ENCODE measurements at places on chromosomes 2 and 18. TPM values are rescaled to one million over a fixed set of nuclear protein-coding genes. Genes with fewer than 3 reads are reported as not detected.

Gene FOSL2
- polyA plus RNA-seq: 17.3 TPM

Gene KCNG2
- 0.46 TPM for polyA plus RNA-seq

GRCh38 chr2:228503731-228504130 is 322.2 kb upstream of the SPHKAP start:
- DNase-seq: no peak

DNA sequence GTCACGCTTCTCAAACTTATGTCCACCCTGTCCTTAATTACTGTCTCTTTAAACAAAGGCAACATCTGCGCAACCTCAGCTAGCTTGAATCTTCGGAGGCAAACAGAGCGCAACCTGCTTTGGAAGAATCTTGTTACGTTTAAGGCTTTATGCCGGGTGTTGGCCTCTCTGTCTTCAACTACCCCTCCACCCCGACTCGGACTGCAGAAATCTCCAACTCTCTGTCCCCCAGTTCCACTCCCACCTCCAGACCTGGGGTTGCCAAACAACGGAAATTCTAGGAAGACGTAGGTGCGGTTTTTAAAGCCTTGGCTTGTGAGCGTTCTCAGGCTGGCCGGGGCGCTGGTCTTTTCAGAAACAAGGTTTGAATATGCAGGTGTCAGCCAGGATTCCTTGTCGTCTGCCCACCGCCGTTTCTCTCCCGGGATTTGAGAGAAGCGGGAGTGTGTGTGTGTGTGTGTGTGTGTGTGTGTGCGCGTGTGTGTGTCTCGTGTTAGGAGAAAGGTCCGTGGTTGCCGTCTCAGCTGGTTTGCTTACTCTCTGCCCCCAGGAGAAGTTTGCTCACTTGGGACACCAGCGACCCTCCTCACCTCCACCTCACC is 1.1 kb upstream of the ONECUT2 start:
- no peak for DNase-seq

GRCh38 chr2:117820444-117820843 is 6.0 kb downstream of the DDX18 start:
- DNase-seq: no peak

GRCh38 chr18:57659460-57660102 is 37.9 kb upstream of the NARS1 start:
- DNase-seq: no peak

GRCh38 chr2:8984157-8984556 is 19.3 kb downstream of the MBOAT2 start:
- no peak for DNase-seq

DNA sequence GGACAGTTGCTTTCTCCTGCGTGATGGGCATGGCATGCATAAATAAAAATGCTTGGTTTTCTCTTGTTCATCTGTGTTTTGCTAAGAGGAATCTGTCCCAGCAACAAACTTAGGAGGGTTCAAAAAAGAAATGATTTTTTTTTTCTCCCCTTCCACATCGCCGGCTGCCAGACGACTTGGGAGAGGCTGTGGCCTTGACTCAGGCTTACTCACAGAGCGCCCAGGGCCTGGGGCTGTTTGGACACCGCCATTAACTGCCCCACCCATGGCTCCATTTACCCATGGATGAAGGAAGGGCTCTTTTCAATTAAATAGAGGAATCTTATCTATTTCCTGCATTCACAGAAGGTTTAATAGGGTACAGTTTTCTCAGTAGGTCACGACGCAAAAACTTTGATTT is 22.3 kb upstream of the SERPINB5 start:
- no peak for DNase-seq

DNA sequence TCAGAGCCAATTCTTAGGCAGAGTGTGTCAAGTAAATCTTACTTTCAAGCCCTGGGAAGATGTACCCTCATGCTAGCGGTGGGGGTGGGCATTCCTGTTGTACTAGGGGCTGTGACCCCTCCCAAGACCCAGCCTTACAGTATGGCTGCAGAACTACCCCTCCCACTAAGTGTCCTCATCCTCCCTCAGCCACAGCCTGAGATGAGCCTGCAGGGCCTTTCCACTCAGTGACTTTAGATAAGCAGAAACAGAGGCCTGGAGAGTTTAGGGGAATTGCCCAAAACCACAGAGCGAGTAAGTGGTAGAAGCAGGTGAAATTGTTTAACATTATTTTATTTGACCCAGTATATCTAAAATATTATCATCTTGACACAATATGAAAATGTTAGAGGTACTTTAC is 36.6 kb downstream of the TTC32 start:
- DNase-seq: no peak

DNA sequence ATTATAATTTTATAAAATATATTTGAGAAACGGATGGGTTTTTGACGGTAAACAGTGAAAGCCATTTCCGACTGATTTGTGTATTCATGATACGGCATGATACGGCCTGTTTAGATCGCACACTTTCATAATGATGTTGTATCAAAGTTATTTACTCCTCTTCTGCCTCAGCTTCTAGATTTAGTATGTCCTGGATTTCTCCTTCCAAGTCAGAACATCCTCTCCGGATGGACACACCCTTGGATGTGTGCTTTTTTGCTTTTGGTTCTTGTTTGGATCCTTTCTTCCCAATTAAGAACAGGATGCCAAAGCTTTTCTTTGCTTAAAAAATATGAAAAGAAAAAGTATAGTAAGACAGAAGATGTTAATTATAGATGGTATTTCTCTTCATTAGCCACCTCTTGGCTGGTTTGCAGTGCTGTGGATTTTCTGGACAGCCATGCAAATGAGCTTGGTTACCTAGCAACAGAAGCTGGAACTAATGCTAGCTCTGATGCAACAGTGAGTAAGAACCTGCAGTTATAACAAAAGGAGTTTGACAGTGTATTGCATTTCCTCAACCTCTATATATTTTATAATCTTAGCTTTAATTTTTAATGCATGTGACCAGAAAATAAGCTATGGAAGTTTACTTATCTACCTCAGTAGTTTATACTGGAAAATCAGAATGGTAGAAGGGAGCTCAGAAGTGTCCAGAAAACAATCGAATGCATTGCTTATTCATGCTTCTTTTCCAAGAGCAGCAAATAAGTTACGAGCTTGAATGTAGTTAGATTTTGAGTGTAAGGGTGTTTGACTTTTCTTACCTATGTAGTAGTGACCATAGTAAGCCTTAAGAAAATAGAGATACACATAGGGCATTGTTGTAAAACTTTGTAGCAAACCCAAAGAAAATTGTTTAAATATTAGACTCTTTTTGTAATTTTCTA is 27.9 kb downstream of the RMND5A start:
- no peak for DNase-seq

- DNase-seq: no peak
These were observed 214.4 kb upstream of the EPAS1 start for GRCh38 chr2:46082531-46083485.

DNA sequence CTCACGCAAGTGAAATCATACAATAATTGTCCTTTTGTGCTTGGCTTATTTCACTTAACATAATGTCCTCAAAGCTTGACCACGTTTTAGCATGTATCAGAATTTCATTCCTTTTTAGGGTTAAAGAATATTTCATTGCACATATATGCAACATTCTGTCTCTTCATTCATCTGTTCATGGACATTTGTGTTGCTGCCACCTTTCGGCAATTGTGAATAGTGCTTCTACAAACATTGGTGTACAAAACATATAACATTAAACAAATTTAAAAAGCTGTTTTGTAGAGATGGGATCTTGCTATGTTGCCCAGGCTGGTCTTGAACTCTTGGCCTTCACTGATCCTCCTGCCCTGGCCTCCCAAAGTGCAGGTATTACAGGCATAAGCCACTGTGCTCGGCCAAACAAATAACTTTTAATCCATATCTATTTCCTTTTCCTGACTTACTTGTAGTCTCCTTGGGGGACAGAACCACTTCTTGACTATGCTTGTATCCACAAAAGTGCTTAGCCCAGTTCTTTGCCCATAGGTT is 209.3 kb downstream of the SLC4A3 start:
- DNase-seq: peak; percentile 34
